ENCODE measurements at places on chromosomes 16 and 17.

- no peak for DNase-seq
Observed at GRCh38 chr17:55661963-55662834, 60.5 kb downstream of the TMEM100 start.

DNA sequence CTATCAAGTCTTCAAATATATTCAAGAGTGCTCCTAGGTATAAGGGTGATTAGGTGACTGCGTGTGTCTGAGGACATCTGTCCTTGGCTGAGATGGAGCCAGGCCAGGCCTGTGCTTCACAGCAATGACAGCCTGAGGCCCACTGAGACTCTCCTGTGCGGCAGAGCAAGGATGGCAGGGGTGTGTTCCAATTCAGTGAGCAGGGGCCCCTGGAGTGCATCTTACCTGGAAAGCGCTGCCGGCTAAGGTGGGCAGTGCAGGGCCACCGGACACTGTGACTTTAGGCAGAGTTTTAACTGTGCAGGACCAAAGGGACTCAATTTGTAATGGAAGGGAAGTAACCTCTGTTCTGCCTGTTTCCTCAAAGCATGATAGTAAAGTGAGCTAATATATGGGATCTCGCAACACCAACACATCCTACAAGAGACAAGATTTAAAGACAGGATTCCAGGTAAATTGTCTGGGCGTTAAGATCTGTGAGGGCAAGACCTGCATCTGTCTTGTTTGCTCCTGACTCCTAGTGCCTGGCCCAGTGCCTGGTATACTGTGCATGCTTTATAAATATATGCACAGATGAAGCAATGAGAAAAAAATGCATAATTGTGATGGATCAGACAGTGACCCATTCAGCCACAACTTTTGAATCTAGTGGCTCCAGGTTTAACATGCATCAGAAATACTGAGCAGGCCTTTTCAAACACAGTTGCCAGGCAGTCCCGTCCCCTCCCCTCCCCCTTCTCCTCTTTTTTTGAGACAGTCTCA is 86.7 kb downstream of the MRC2 start:
- DNase-seq, result peak; percentile 73

- peak; percentile 80 for DNase-seq
Observed at GRCh38 chr16:66275775-66276428, 90.6 kb upstream of the CDH5 start.

DNA sequence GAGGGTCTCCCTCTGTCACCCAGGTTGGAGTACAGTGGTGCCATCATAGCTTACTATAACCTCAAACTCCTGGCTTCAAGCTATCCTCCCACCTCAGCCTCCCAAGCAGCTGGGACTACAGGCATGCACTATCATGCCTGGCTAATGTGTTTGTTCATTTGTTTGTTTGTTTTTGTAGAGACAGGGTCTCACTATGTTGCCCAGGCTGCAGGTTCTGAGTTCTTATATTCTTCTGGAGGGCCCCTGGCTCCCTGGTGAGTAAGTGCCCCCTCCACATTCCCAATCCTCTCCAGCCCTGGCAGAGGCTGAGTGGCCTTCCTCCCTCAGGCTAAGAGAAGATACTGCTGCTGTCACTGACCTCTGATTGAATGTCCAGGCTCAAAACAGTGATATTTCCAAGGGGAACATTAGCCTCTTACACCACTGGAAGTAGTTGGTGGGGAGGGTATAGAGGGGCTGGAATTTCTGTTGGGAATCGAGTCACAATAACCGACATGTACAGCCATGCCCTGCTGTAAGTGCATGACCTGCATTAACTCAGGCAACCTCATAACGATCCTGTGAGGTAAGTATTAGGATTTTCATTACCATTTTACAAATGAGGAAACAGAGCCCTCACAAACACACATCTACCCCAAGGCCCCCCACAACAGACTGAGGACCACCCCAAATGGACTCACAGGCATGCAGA is 2.7 kb upstream of the ETV4 start:
- no peak for DNase-seq

DNA sequence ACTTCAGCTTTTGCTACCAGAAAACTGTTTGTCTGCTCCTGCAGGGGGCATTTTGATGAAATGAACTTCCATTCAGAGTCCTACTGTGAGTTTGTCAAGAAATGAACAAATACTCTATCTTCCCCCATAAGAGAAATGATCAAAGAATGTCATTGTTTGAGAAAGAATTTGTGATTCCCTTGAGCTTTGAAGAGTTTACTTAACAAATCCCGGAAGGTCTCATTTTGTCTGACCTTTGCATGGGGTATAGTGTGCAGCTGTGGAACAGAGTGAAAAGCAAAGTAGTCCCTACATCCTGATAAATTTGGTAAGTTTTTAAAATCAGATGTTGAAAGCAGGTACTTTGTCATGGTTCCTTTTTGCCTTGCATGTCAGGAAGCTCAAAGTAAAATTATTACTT is 178.0 kb downstream of the ABCC12 start:
- DNase-seq, result no peak

DNA sequence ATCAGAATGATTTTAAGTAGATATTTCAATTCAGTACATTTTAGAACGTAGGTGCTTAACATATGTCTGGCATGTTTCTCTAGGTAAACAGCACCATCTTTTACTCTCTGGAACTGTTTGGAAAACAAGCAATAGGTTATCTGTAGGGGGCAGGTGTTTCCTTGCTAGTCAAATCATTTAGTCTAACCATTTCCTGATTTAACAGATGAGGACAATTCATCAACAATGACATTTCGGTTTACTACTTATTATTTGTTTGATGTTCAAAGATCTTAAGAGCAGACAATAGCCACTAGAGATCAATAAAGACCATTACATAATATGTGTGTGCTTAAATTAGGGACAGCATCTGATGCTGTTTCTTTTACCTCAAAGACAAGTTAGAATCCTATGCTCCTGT is 173.1 kb downstream of the CEP112 start:
- no peak for DNase-seq

- DNase-seq, result no peak
Observed at GRCh38 chr16:84000989-84001642, 33.1 kb downstream of the NECAB2 start.

DNA sequence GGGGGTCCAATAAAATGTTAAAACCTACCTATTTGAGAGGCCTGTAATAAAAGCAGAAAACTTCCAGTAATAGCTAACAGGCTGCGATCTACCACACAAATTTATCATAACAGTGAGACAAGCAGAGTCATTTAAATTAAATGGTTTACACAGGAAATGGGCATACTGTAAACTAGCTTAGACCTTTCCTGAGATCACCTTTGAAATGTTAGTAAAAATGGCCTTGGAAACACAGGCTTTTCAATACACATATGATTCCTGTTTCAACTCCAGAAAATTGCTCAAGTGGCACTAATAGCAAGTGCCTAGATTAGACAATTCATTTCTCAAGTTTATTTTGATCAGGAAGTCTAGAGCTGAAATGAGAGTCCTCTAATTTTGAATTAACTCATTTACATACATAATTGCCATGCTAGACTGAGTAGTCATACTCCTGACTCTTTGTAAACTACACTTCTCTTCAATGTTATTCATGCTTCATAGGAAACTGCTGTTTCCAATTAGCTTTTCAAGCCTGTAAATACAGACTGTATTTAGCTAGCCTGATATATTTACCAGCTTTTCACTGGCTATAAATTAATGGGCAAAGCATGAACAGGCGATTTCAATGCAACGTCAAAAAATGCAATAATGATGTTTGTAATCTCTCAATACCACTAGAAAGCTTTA is 43.3 kb downstream of the PARN start:
- no peak for DNase-seq

DNA sequence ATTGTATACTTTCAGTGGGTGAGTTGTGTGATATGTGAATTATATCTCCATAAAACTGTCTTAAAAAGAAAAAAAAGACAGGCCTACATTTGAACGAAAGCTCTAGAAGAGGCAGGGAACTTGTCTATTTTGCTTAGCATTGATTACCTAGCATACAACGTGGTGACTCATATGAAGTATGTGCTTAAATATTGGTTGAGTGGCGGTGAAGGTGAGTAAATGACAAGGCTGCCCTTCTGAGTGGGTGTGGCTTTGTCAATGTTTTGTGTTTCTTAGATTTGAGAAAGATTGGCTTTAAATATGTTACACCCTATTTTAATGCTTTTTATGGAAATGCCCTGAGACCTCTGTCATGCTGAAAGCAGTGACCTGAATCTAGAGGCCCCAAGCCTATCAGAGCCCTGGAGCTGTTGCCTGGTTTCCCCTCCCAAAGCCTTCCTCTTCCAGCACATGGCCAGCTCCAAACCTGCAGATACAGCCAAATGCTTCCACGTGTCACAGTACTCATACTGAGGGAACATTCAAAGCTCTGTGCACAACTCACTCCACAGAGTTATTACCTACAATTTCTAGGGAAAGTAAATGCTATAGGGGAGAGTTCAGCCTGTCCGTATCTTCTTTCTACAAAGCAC is 260.0 kb downstream of the PHKB start:
- DNase-seq, result no peak

DNA sequence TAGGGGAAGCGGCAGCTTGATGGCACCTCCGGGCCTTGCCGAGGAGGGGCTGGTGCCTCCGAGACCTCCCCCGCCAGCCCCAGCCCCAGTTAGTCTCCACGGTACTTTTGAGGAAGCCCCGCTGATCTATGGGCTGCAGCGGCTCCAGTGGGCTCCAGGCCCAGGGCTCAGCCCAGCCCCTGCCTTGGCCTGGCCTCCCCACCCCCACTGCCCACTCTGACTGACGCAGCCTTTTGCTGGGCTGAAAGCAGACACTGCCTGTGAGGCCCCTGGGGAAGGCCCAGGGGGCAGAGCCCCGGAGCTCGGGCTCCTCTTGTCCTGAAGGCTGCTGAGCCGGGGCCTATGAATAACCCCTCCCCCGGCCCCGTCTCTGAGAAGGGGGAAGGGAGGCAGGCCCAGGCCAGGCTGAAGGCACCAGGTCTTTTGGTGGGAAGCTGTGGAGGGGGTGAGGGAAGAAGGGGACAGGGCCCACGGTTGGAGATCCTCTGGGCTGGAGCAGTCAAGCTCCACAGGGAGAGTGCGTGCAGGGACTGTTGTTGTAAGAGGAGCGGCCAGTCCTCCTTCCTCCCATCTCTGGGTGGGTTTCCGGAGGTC is 7.5 kb upstream of the SMTNL2 start:
- no peak for DNase-seq

DNA sequence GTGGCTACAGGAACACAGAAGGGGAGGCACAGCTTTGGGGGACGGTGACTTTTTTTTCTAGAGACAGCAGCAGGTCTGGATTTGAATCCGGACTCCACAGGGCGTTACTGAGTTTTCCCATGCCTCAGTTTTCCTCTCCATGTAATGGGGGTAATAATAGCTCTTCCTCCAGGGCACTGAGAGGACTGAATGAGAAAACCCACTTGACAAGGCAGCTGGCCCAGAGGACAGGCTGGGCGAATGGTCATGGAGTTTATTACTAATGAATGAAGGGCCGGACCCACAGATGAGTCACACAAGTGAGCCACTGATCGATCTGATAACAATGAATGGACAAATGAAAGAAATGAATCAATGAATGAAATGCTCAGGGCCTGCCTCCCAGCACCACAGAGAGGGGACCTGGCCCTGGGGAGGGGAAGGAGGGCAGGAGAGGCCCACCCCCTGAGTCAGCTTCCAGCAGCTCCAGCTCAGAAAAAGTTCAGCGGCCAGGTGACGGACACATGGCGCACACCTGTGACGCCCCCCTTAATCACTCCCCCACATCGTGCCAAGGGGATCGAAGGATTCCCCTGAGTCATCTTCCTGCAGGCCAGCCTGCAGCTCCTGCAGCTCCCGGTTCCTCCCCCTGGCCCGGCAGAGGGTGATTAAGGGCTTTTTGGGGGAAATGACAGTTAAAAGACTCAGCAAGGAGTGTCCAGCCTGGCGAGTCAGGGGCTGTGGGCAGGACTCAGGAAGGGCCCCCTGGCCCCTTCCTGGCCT is 54.3 kb downstream of the SOCS1 start:
- DNase-seq, result peak; percentile 85

- no peak for DNase-seq
Observed at GRCh38 chr17:28967221-28968135, 16.2 kb upstream of the PHF12 start.

- DNase-seq, result no peak
Observed at GRCh38 chr16:4208341-4208751, 33.5 kb downstream of the SRL start.

DNA sequence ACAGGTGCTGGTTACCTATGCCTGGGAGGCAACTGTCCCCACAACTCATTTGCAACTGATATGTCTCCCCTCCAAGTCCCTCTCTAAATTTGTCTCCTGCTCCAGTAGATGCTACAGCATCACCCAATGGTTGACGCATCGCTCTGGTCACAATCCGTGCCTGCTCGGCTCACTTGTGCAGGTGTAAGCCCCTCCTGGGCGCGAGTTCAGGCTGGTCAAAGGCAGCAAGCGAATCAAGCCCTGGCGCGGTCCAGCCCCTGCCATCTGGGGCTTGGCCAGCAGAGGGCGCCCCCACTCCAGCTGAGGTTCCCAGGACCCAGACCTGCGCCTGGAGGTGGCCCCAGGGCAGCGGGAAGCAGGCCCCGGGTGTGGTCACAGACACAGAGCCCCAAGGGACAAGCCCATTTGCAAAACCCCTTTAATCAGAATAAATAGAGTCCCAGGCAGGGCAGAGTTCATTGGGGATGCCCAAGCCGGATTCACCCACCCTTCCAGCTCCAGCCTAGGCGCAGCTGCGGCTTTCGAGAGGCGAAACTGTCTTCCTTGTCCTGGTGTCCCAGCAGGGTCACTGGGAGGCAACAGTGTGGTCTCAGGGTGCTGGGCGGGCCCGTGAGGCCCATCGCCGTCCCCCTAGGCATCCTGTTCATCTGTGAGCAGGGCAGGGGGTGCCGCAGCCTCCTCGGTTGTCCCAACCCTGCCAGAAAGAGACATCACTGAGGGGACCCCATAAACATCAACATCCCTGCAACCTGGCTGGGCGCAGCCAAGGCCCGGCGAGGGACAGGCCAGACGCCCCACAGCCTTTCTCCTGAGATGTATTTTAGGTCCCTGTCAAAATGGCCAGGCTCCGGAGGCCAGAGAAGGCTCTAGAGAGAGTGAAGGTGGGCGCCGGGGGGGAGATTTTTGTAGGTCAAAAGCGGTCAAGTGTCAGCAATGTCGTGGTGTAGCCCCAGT is 15.8 kb downstream of the TMC6 start:
- DNase-seq, result peak; percentile 40

- no peak for DNase-seq
Observed at GRCh38 chr16:26475596-26475995, 591.1 kb upstream of the C16orf82 start.

- DNase-seq, result no peak
Observed at GRCh38 chr17:53630115-53630514, 192.6 kb upstream of the KIF2B start.

DNA sequence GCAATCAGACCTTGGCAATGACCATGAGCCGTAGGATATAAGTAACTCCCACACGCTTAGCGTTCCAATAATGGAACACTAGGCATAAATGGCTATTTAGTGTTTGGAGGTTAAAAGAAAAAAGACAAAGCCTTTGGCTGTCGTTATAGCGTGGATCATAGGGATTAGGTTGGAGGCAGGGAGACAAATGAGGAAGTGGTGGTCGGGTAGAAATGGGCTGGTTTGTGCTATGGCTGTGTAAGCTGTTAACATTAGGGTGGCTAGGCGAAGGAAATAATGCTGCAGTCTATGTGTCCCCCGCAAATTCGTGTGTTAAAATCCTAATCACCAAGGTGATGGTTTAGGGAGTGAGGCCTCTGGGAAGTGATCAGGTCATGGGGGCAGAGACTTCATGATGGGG is 120.4 kb upstream of the IRX6 start:
- DNase-seq, result no peak

- no peak for DNase-seq
Observed at GRCh38 chr16:17481736-17482135, 11.0 kb upstream of the XYLT1 start.
